Activated CD4-positive, alpha-beta T cell treated with anti-CD3 and anti-CD28 coated beads, Interleukin-2, amount 50 U/mL, for 48 hours (primary cell): ENCODE measurements at places on chromosomes 16 and 17.

- DNase-seq, result no peak
Observed at GRCh38 chr16:70522216-70523075, 908 bp downstream of the COG4 start.

DNA sequence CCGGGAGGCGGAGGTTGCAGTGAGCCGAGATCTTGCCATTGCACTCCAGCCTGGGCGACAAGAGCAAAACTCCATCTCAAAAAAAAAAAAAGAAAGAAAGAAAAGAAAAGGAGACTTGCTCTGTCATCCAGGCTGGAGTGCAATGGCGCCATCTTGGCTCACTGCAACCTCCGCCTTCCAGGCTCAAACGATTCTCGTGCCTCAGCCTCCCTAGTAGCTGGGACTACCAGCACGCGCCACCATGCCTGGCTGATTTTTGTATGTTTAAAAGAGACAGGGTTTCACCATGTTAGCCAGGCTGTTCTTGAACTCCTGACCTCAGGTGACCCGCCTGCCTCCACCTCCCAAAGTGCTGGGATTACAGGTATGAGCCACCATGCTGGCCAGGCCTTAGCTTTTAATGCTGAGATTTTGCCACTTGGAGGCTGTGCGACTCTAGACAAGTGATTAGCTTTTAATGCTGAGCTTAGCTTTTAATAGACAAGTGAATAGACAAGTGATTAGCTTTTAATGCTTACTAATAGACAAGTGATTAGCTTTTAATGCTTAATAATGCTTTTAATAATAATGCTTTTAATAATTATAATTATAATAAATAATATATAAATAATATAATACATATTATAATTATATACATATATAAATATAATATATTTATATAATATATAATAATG, 9.6 kb downstream of the LDAF1 start:
- no peak for DNase-seq

DNA sequence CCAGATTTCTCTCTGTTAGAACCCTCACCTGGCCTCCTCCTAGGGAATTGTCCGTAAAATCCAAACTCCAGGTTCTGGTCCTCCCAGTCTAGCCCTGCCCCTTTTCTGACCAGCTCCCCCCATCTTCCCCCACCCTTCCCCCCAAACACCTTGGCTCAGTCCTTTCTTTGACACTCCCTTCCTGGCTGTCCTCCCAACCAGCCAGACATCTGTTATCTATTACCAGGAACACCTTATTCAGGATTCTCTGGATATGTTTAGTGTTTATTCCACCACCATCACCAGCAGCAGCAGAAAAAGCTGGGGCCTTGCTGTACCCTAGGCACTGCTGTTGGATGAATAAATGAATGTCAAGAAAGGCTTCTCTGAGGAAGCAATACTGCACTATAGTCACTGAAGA, 4.0 kb upstream of the CMTM3 start:
- no peak for DNase-seq

- DNase-seq, result no peak
Observed at GRCh38 chr17:83104577-83105505, 25.4 kb downstream of the METRNL start.

- no peak for DNase-seq
Observed at GRCh38 chr16:66420396-66420795, 6.7 kb upstream of the BEAN1 start.
